ENCODE measurements at places on chromosomes 16 and 17.

- DNase-seq, result no peak
These were observed 24.0 kb downstream of the TMC6 start for GRCh38 chr17:78104540-78104941.

DNA sequence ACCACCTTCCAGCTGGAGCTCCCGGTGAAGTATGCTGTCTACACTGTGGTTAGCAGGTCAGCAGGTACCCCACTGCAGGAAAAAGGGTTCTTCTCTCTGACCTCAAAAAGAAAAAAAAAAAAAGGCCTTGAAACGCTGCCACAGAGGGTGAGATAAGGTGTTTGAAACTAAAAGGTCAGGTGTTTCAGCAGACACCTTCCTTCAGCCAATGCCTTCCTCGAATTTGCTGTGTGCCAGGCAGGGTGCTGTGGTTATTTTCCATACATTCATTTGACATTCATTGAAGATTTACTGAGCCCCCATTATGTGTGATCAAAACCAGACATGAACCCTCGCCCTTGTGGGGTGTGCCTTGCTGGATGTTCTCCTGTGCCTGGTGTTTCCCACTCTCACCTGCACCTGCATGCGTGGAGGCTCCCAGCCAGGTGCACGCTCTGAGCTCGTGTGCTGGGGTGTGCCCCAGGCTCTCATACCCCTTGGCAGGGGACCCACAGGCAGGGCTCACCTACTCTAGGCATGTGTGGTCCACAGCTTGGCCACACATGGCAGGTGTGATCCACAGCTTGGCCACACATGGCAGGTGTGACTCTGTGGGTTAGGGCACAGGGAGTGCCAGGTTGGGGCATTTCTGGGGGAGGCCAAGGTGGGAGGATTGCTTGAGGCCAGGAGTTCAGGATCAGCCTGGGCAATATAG, 15.8 kb upstream of the ITGAD start:
- no peak for DNase-seq

DNA sequence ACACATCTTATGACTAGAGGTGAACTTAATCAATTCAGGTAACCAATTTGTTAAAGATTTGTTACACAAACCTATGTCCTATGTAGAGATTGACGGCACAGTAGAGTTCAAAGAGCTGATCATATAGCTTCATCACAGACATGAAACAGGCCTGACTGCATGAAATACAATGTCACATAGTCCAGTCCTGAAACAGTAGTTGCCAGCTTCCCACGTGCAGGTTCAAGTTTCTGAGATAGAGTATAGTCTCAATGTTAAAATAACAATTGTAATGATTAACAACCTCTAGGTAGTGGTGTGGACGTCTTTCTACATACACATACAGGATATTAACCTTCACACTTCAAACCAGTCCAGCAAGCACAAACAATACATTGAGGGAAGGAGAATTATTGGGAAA, 640.7 kb upstream of the SOX9 start:
- DNase-seq, result no peak

GRCh38 chr16:58501242-58502131, 1.5 kb downstream of the NDRG4 start:
- no peak for DNase-seq

DNA sequence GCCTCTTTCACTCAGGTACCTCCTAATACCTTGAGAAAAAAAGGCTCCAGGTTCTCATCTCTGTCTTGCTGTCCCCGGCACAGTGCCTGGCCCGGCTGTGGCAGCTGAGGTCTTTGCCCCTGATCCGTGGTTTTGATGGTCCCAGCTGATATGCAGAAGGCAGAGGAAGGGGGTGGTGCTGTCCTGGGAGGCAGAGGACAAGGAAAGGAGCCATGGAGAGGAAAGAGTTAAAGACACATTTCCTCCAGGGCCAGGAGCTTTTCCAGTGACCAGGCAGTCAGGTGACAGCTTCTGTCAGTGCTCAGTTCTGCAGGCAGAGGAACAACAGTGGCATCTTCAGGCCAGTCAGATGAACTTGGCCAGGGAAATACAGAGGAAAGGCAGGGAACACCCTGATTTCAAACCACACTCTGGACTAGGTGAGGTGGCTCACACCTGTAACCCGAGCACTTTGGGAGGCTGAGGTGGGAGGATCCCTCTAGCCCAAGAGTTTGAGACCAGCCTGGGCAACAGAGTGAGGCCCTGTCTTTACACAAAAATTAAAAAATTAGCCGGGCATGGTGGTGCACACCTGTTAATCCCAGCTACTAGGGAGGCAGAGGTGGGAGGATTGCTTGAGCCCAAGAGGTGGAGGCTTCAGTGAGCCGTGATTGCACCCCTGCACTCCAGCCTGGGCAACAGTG, 3.3 kb upstream of the COG1 start:
- DNase-seq, result peak; percentile 89

- no peak for DNase-seq
These were observed 945.8 kb downstream of the KCNJ2 start for GRCh38 chr17:71114911-71115668.

DNA sequence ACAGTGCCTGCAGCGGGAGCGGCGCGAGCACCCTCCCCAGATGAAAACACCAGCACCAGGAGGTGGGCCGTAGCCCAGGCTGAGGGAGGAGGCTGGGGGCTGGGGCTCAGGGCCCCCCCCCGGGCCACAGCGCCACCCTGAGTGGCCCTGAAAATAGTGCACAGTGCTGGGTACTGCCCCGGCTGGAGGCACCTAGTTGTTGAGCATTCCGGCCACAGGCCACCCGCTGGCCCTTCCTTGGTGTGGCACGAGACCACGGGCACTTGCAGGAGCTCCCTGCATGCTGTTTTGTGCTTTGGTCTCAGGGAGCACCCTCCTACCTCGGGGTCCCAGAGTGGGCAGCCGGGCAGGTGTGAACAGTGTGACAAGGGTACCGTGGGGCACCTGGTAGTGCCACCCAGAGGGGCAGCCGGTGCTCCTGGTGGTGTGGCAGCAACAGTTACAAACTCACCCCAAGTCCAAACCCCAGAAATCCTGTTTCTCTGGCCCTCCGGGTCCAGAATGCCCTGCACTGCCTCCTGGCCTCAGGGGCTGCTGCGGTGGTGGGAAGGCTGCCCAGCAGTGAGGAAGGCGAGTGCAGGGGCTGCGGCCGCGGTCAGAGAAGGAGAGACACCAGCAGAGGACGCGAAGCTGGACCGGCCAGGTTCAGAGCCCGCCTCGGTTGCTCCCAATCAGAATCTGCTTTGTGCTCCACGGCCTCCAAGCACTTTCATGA, 11.9 kb downstream of the FSCN2 start:
- no peak for DNase-seq

GRCh38 chr17:68296217-68297191, 5.2 kb downstream of the ARSG start:
- no peak for DNase-seq

GRCh38 chr16:30813821-30814189, 26.8 kb upstream of the ZNF629 start:
- no peak for DNase-seq

- DNase-seq, result no peak
These were observed 401.4 kb upstream of the C16orf82 start for GRCh38 chr16:26665166-26665939.

DNA sequence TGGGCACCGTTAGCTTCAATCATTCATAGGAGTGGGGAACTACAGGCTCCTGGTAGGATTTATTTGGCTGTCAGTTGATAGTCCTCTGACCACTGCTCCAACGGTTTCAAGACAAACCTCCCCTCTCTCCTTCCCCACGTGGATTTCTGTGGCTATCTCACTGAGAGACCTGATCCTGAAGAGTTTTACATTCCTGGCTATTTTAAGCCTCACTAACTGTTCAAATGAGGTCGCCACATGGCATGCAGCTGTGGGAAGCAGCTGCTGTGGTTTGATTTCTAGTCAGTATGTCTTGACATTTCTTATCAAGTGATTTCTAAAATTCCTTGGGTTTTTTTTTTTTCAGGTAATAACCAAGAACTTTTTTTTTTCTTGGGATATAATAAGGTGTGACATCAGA, 38.3 kb downstream of the CDK5R1 start:
- peak; percentile 85 for DNase-seq

DNA sequence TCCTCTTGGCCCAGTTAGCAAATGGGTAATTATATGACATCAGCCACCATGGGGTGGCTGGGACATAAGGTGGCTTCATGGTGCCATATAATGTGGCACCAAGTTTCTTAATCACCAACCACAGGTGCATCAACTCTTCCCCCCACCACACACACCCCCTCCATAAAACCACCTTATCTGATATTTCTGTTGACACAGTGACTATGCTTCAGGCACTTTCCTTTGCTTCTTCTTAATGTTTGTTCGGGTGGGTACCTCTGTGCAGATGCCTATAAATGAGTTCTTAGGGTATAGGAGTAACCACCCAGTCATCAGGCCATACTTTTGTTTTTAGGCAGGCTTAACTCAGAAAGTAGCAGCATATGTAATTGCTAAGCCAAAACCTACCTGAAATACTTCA, 29.5 kb downstream of the RNF43 start:
- no peak for DNase-seq

- DNase-seq, result no peak
These were observed 19.9 kb downstream of the SNX11 start for GRCh38 chr17:48127371-48128051.

DNA sequence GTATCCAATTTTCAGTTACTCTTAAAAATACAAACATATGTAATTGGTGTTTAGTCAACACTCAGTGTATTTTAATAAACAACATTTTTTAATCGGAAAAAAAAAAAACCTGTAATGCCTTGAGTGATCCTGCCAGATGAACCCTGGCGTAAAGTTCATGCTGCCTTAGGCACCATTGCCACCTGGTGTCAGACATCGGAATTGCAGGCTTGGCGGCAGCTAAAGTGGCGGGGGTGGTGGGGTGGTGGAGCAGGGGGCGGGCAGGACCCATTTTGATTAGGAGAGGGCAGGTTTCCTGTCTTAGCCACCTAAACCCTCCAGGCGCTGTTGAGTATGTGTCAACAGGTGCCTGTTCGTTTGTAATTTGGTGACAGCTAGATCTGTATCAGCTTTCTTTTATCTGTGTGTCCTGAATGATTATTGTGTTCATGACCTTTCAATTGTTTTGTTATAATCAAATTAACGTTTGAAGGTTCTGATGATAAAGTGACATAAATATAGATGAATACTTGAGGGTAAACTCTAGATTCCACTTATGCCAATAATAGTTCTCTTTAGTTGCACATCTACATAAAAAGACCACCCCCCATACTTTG, 588.7 kb downstream of the CDH13 start:
- DNase-seq, result peak; percentile 61

- no peak for DNase-seq
These were observed 17.6 kb upstream of the SPPL2C start for GRCh38 chr17:45826919-45827588.
